Left colon (tissue), 2 donors: ENCODE measurements at places on chromosomes 13 and 19.

GRCh38 chr13:95083758-95084157 is 217.5 kb downstream of the ABCC4 start:
- DNase-seq: no peak

DNA sequence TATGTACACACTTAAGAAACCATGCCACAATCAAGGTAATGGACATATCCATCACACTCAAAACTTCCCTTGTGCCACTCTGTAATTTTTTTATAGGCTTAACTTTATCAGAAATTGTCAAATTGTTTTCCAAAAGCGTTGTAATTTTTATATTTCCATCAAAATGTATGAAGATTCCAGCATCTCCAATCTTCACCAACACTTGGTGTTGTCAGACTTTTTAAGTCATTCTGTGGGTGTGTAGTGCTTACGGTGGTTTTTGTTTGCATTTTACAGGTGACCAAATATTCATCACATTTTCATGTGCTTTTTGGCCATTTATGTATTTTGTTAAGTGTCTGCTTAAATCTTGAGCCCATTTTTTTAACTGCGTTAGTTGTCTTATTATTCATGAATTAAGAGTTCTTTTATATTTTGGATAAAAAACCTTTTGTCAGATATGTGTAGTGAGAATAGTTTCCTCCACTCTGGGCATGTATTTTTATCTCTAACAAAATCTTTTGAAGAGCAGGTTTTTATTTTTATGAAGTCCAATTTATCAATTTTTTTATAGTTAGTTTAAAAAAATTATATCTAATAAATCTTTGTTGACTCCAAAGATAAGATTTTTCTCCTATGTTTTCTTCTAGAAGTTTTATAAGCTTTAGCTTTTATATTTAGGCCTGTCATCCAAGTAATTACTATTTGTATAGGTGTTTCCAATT is 4.6 kb upstream of the ZNF45 start:
- DNase-seq: no peak

DNA sequence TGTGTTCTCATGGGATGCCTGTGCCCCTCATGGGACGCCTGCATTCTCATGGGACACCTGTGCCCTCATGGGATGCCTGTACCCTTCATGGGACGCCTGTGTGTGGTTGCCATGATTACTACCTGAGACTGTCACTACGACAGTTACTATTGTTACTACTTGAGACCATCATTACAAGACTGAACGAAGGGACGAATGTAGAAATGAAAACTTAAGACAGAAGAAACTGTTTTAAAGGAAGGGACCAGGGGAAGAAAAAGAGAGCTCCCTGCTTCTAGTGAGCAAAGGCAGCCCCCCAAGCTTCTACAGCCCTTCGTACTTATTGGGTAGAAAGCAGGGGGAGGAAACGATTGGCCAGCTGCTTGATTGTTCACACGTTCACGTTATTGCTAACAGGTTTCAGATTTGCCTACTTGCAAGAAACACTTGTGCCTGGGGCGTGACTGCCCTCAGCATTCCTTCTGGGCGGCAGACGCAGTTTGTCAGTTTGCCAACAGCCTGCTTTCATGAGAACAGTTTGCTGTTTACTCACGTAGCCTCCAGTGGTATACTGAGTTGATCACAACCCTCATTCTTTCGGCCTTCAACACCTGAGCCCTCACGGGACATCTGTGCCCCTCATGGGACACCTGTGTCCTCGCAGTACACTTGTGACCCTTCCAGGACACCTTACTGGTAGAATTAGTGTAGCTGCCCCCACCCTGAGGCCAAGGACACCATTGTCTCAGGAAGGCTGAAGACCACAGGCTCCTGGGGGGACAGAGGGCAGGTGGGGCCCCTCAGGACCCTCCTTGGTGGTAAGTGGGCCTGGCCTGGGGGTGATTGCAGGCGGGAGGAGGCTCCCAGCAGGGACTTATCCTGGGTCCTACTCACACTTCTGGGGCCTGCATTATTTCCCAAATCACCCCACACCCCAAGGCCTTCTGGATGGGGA is 2.5 kb upstream of the S1PR4 start:
- peak; percentile 78 for DNase-seq

- peak; percentile 75 for DNase-seq
Observed at GRCh38 chr19:13093407-13094105, 9.1 kb downstream of the LYL1 start.

GRCh38 chr13:38872693-38873092 is 117.9 kb downstream of the STOML3 start:
- no peak for DNase-seq

DNA sequence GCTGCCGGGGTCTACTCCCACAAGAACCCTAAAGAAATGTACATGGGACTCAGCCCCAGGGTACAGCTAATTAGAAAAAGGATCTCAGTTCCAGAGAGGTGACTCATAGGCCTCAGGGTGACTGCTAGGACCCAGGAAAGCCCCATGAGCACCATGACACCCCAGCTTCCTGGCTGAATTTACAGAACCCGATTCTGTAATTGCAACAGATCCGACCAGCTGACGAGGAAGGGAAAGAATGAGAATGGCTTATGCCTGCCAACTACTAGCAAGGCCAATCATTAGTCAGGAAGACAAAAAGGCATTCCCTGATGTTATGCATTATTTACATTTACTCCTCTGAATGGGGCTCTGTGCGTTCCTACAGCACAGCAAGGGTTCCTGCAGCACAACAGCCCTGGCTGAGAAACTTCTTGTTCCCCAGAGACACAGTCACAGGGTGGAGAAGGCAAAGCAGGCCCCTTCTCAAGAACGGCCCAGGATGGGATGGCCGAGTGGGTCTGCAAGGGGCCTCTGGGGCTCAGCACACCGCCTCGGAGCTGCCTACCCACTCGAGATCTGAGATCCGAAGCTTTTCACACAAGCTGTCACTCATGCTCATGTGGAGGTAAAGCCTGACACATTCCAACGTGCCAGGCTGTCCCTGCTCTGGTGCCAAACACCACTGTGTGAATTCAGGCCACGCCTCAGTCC is 27.2 kb downstream of the PBX4 start:
- no peak for DNase-seq

GRCh38 chr13:64782466-64782865 is 2447.7 kb downstream of the PCDH9 start:
- no peak for DNase-seq

- DNase-seq: no peak
Observed at GRCh38 chr13:31793246-31793645, 53.9 kb downstream of the RXFP2 start.

GRCh38 chr13:44566601-44567000 is 9.5 kb downstream of the TSC22D1 start:
- no peak for DNase-seq

DNA sequence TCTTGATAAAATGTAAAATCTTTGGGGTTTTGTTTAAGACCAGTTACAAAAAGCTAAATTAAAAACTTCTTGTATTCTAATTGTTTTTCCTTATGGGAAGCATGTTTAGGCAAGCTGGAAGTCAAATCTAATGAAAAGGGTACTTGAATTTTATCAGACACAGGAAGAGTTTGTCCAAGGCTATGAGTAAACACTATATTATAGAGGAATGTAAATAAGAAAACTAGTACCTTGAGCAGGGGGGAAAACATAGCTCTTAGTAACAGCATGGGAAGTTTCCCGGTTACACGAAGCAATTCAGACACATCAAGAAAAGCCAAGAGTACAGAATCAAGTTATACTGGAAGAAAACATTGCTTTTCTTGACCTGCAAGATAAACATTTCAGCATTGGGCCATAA is 19.8 kb upstream of the ZNF780A start:
- no peak for DNase-seq

DNA sequence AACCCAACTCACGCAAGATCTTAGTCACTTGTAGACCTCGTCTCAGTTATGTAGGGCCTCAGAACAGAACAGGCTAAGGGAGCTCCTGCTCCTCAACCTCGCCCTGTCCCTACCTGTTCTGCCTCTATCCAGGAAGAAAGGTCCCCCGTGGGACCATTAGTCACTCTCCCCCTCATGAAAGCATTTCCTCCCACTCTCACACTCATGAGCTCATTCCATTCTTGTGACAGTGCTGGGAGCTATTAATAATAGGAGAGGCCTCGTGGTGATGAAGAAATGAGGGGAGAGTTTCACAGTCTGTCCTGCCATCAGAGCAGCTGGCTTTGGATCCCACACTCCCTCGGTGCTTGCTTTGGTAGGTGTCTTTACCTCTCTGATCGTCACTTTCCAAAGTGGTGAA is 10.2 kb downstream of the PPP2R1A start:
- no peak for DNase-seq

GRCh38 chr13:36907266-36907665 is 12.8 kb downstream of the SMAD9 start:
- DNase-seq: no peak

- no peak for DNase-seq
Observed at GRCh38 chr19:28239270-28239669, 973.7 kb downstream of the UQCRFS1 start.

DNA sequence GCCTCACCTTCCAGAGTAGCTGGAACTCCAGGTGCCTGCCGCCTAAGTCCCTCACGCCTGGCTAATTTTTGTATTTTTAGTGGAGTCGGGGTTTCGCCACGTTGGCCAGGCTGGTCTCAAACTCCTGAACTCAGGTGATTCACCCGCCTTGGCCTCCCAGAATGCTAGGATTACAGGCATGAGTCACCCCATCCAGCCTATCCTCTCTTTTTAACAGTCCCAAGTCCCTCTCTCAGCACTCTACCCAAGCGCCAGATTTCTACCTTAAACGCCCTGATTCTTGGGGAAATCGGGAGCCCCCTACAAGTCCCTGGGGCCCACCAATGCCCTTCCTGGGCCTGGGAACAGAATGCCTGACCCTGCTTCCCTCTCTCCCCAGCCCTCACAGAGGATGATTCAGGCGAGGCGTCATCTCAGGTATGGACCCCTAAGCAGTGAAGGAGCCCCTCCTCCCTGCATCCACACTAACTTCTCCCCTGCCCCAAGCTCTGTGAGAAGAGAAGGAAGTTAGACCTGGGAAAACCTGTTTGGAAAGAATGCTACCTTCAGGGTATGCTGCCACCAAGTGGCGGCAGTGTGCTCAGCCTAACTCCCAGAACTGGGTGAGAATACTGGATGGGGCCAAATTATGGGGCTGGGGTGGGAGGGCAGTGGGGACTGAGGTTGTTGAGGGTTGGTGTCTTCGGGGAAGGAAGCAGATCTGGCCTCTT is 20.8 kb upstream of the EBI3 start:
- peak; percentile 59 for DNase-seq

DNA sequence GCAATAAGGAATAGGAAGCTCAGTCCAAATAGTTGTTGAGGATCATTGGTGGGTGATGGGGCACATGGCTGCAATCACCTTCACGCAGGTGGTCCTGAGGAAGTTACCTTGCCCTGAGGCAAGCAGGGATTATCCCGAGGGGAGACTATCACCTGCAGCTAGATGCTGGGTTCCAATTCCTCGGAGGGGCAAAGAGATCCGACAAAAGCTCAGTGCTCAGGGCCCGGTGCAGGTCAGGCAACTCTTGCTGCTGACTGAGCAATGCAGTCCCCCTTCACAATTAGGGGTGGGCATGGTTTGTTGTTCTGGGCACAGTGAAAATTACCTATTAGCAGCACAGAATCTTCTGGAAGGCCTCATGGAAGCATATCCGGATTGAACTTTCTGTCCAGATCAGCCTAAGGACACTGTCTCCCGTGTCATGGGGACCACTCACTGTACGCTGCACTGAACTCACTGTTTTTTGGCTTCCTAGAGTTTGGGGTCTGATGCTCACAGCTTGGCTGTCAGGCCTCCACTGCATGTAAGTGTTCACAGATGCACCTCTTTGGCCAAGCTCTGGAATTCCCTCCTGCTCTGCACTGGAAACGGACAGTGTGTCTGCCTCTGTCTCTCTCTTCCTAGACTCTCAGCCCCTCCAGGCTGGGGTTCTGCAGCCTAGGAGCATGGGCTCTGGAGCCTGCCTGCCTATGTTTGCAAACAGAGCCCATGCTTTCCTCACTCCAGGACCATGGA is 372.7 kb downstream of the ZNF536 start:
- DNase-seq: no peak

GRCh38 chr19:35362261-35363000 is 4.2 kb downstream of the FFAR3 start:
- no peak for DNase-seq

- no peak for DNase-seq
Observed at GRCh38 chr13:27851096-27851850, 59.0 kb downstream of the GSX1 start.

GRCh38 chr19:48111280-48111679 is 663 bp upstream of the PLA2G4C start:
- DNase-seq: no peak

DNA sequence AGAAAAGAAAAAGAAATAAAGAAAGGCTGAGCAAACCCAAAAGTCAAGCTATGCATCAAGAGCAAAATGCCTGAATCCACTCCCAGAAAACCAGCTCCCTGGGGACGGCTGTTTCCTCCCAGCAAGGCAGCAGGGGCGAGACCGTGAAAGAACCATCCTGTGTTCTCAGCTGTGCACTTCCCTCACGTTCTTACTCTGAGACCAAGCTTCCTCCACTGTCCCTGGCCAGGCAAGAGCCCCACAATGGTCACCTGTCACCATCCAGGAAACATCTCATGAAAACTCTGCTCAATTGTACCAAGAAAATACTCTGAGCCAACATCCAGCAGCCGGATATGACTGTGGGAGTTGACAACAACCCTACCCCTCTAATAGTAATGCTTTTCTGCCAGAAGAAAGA is 22.9 kb downstream of the RAB20 start:
- DNase-seq: no peak

DNA sequence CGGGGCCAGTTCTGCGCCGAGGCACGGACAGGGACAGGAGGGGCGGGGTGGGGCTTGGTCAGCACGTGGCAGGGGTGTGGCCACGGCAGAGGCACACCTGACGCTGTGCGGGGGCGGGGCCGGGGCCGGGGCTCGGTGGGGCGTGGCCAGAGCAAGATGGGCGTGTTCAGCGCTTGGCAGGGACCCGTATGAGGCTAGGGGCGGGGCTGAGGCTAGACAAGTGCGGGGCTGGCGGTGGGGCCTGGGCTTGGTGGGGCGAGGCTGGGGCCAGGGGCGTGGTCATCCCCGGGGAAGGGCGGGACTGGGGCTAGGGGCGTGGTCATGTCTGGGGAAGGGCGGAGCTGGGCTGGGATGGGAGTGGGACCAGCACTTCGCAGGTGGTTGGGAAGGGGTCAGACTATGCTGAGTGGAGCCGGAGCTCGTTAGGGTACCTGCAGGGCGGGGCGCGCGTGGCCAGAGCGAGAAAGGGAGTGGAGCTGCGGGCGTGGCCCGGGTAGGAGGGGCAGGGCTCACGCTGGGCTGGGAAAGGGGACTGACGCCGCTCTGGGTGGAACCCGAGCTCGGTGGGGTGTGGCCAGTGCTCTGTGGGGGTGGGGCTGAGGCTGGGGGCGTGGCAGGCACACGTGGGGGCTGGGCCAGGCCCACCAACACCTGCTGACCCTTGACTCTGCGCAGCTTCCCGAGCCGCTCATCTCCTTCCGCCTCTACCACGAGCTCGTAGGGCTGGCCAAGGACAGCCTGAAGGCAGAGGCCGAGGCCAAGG is 12.8 kb downstream of the POLR2E start:
- DNase-seq: peak; percentile 96

- DNase-seq: no peak
Observed at GRCh38 chr13:46810440-46810839, 13.5 kb upstream of the ESD start.

GRCh38 chr13:38530492-38530891 is 156.4 kb upstream of the FREM2 start:
- DNase-seq: no peak
